Natural killer cell treated with Interleukin-12 subunit alpha and Interleukin-12 subunit beta and Interleukin-15 and Interleukin-18, amount 100 ng/mL, for 72 hours (primary cell): ENCODE measurements at places on chromosomes 2 and 18. TPM values are rescaled to one million over a fixed set of nuclear protein-coding genes. Genes with fewer than 3 reads are reported as not detected.
A peak's percentile ranks its signal among the peaks of the same experiment; 100 is the strongest.

GRCh38 chr18:79945118-79946042 is 6.1 kb downstream of the SLC66A2 start:
- no peak overlapping the region for H3K4me3 ChIP-seq
- H3K36me3 ChIP-seq = no peaks in the 10 kb centered on the region
- DNase-seq = no peak
- no peaks in the 10 kb centered on the region for H3K27me3 ChIP-seq
- H3K4me1 ChIP-seq = peaks cover 18% of the 10 kb centered on the region

- peaks cover 5% of the 10 kb centered on the region for H3K36me3 ChIP-seq
- H3K27ac ChIP-seq = no peak overlapping the region
- H3K4me3 ChIP-seq = no peak overlapping the region
These were observed 22.0 kb downstream of the CCT7 start for GRCh38 chr2:73255907-73256617.

DNA sequence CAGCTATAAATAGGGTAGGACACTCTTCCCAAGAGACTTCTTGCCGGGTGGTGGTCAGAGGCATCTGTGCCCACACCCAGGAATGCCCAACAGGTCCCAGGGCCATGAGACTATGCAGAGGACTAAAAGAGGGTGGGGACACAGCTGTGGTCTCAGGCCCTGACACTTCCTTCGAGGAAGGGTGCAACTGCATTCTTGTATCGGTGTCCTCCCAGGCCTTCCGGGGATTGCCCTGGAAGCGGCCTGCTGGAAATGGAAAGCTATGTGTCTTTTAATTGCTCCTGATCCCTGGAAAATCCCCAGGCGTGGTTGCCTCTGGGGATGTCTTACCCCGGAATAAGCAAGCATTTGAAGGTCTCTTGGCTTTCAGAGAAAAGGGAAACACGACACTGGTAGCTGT is 176.7 kb downstream of the SOX11 start:
- H3K4me1 ChIP-seq = no peaks in the 10 kb centered on the region
- DNase-seq = no peak
- H3K36me3 ChIP-seq = no peaks in the 10 kb centered on the region
- no peak overlapping the region for H3K4me3 ChIP-seq
- no peaks in the 10 kb centered on the region for H3K27me3 ChIP-seq

DNA sequence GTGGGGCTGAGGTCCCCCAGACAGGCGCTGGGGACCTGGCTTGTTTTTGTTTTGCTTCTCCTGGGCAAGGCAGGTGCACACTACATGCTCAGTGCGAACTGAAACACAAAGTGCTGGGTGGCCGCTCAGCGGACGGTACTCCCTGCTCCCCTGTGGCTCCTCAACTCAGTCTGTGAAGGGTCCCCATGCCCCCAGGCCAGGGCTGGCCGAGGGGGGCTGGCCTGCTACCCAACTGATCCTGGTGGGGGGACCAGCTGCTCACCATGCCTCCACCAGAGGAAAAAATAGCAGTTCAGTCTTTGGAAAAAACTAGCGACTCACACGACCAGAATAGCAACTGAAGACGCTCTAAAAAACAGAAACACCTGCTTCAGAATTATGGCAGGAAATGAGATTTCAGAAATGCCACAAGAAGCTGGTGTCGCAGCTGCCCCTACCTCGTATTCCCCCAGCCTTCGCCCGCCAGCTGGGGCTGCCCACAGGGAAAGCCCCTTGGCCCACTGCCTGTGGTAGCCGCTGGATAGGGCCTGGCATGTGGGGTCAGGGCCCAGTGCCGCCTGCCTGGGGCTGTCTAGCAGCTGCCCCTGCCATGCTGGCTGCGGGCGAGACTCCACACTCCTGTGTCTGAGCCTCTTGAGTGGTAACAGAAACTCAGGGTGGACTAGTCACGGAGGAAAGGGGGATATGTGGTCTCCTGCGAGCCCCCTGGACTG is 43.7 kb downstream of the MEX3C start:
- H3K4me3 ChIP-seq = peak overlapping the region; percentile 79
- H3K27ac ChIP-seq = peak overlapping the region; percentile 98
- peak; percentile 87 for DNase-seq
- peaks cover 45% of the 10 kb centered on the region for H3K4me1 ChIP-seq
- H3K27me3 ChIP-seq = no peaks in the 10 kb centered on the region

Gene C18orf54
- 12.4 TPM for total RNA-seq

DNA sequence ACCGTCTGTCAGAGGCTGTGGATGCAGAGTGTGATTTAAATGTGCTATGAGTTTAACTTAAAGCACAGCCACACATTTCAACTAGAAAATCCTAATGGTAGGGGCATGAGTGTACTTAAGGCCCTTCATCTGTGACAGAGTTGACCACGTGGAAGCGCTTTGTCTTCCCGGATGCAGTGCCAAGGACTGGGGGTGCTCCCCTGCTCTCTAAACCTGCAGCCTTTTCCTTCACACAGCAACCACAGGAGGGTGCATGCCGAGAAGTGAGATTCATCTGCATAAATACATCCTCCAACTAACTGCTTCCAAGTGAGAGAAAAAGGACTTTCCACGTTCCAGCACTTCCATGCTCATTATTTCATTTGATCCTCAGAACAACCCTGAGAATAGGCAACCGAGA is 149.6 kb downstream of the MYT1L start:
- DNase-seq = no peak
- no peak overlapping the region for H3K4me3 ChIP-seq
- H3K4me1 ChIP-seq = no peaks in the 10 kb centered on the region
- no peaks in the 10 kb centered on the region for H3K36me3 ChIP-seq
- H3K27ac ChIP-seq = no peak overlapping the region

- H3K4me3 ChIP-seq = peak overlapping the region; percentile 92
- H3K36me3 ChIP-seq = no peaks in the 10 kb centered on the region
- peaks cover 39% of the 10 kb centered on the region for H3K4me1 ChIP-seq
- H3K27ac ChIP-seq = peak overlapping the region; percentile 91
- DNase-seq = no peak
- no peaks in the 10 kb centered on the region for H3K27me3 ChIP-seq
These were observed 40.7 kb upstream of the GALR1 start for GRCh38 chr18:77208964-77209363.

Gene IL36G
- not detected for total RNA-seq

GRCh38 chr2:102261467-102262135 is 49.8 kb upstream of the IL1RL1 start:
- DNase-seq = peak; percentile 85
- H3K4me1 ChIP-seq = peaks cover 45% of the 10 kb centered on the region
- H3K27me3 ChIP-seq = no peaks in the 10 kb centered on the region
- H3K27ac ChIP-seq = no peak overlapping the region
- peaks cover 19% of the 10 kb centered on the region for H3K36me3 ChIP-seq

GRCh38 chr2:239960929-239961661 is 64.0 kb downstream of the NDUFA10 start:
- H3K27me3 ChIP-seq = no peaks in the 10 kb centered on the region
- H3K36me3 ChIP-seq = no peaks in the 10 kb centered on the region
- no peak for DNase-seq
- no peak overlapping the region for H3K4me3 ChIP-seq

Gene OTX1
- total RNA-seq = not detected

- no peak for DNase-seq
- no peaks in the 10 kb centered on the region for H3K36me3 ChIP-seq
- H3K27me3 ChIP-seq = peaks cover 7% of the 10 kb centered on the region
- H3K27ac ChIP-seq = no peak overlapping the region
- H3K4me3 ChIP-seq = no peak overlapping the region
These were observed 69.1 kb downstream of the GAREM1 start for GRCh38 chr18:32401621-32402020.

GRCh38 chr18:51251625-51252024 is 54.1 kb upstream of the MEX3C start:
- no peaks in the 10 kb centered on the region for H3K4me1 ChIP-seq
- no peak for DNase-seq
- no peak overlapping the region for H3K27ac ChIP-seq
- no peaks in the 10 kb centered on the region for H3K27me3 ChIP-seq
- no peaks in the 10 kb centered on the region for H3K36me3 ChIP-seq
- H3K4me3 ChIP-seq = no peak overlapping the region

- H3K36me3 ChIP-seq = no peaks in the 10 kb centered on the region
- no peak overlapping the region for H3K27ac ChIP-seq
- no peaks in the 10 kb centered on the region for H3K4me1 ChIP-seq
- H3K4me3 ChIP-seq = no peak overlapping the region
- peaks cover 10% of the 10 kb centered on the region for H3K27me3 ChIP-seq
These were observed 36.6 kb downstream of the UPP2 start for GRCh38 chr2:158138255-158138654.

DNA sequence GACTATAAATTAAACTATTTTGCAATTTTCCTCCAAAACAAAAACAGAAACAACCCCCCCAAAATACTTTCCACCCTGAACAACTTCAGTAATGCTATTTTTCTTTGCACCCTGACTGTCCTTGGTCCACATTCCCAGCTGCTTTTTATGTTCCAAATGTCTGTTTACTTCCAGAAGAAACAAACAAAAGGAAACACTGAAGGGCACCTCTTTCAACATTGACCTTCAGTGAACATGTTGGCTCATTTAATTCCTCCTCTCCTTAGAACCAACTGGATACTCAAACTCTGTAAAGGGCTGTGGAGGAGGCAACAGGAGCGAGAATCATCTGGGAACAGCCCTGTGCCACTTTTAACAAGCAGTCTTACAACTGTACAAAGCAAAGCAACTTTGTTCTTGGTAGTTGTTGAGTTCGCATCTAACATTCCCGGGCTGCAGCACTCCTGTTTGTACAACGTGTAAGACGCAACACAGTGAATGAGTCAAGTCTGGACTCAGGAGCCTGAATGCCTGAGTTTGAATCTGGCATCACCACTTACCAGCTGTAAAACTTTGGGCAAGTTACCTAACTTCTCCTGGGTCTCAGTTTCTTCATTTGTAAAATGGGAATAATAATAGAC is 111.4 kb upstream of the GATA6 start:
- H3K36me3 ChIP-seq = no peaks in the 10 kb centered on the region
- H3K4me3 ChIP-seq = no peak overlapping the region

Gene MBD1
- total RNA-seq = 101 TPM

Gene KIF1A
- total RNA-seq = not detected

DNA sequence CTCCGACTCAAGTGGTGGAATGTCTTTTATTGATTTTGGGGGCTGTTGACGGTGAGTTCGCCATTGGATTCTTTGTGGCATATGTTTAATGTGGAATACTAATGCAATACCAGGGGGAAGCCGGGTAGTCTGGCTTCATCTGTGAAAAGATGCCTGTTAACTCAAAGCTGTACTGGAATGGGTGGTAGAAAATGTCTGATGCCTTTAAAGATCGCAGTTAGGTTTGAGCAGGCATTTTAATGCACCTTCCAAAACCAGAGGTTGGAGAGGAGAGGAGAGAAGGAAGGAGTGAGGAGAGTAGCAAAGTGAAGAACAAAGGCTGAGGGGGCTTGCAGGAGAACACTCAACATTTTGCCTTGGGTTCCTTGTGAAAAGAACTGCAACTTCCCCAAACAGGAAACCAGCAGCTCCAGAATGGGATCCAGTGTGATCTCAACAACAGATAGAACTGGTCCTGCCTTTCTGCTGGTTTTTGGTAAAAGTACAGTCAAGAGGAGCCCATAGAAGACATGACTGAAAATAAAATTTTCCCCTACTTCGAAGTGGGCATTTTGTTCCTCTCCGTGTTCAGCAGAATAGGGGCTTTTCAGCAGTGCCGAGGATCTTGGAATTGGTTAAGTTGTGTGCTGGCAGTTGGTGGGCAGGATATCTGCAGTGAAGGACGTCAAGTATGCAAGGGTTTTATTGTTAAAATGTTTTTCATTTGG is 1.5 kb downstream of the ZNF532 start:
- peaks cover 18% of the 10 kb centered on the region for H3K36me3 ChIP-seq
- no peak overlapping the region for H3K4me3 ChIP-seq
- peaks cover 18% of the 10 kb centered on the region for H3K27me3 ChIP-seq
- DNase-seq = no peak
- H3K27ac ChIP-seq = no peak overlapping the region

GRCh38 chr2:41963661-41964525 is 83.9 kb upstream of the PKDCC start:
- peaks cover 8% of the 10 kb centered on the region for H3K4me1 ChIP-seq
- no peaks in the 10 kb centered on the region for H3K36me3 ChIP-seq
- no peak for DNase-seq
- peaks cover 24% of the 10 kb centered on the region for H3K27me3 ChIP-seq
- no peak overlapping the region for H3K27ac ChIP-seq

DNA sequence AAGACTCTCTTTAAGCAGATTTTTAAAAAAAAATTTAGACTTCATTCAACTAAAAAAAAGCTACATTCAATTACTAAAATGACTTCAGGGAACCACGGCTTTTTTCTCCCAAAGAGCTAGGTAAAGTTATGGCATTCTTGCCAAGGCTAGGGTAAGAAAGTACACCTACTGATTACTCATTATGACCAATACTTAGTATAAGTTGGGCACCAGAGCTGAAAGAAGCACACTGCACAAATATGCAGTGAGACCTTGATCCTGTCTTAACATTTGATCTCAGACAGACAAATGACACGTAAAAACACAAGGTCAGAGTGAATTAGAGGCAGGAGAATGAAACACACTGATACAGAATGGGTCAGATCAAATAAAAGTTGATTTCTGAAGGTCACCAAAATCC is 88.7 kb downstream of the THADA start:
- H3K4me3 ChIP-seq = no peak overlapping the region
- H3K27ac ChIP-seq = no peak overlapping the region
- H3K4me1 ChIP-seq = peaks cover 14% of the 10 kb centered on the region
- DNase-seq = no peak
- H3K36me3 ChIP-seq = peaks cover 9% of the 10 kb centered on the region

Gene AP1S3
- 7.2 TPM for total RNA-seq

DNA sequence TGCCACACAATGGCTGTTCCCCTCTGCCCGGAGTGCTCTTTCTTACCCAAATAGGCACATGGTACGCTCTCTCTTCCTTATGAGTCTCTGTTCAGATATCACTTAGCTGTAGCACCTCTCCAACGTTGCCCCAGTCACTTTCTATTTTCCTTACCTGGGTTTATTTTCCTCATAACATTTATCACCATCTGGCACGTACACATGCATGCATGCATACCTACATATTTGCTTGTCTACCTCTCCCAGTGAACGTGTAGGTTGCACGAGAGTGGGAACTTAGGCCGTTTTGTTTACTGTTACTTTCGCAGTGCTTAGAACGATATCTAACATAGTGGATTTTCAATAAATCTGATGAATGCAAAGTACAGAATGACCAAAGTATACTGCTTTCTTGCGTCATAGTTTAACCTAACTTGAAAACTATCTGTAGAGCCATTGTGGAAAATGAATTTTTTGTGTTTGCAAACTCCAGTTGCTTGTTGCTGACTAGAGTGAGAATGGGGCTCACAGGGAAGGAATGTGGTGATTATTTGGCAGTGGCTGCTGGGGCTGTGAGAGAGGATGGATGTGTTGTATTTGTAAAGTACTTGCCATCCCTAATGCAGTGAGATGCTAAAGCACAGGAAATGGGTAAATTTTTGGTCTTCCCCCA is 47.1 kb downstream of the ACSL3 start:
- no peak for DNase-seq
- H3K4me1 ChIP-seq = peaks cover 18% of the 10 kb centered on the region
- no peaks in the 10 kb centered on the region for H3K27me3 ChIP-seq
- peaks cover 9% of the 10 kb centered on the region for H3K36me3 ChIP-seq

Gene PRADC1
- total RNA-seq = 13.5 TPM

GRCh38 chr2:79129260-79129659 is 9.0 kb downstream of the REG1A start:
- no peak overlapping the region for H3K4me3 ChIP-seq
- no peak for DNase-seq
- H3K27me3 ChIP-seq = no peaks in the 10 kb centered on the region
- no peak overlapping the region for H3K27ac ChIP-seq
- no peaks in the 10 kb centered on the region for H3K36me3 ChIP-seq

Gene TAF4B
- total RNA-seq = 14.5 TPM

GRCh38 chr2:158979772-158980171 is 11.3 kb downstream of the TANC1 start:
- H3K4me1 ChIP-seq = no peaks in the 10 kb centered on the region
- H3K36me3 ChIP-seq = no peaks in the 10 kb centered on the region
- H3K27ac ChIP-seq = no peak overlapping the region
- peaks cover 5% of the 10 kb centered on the region for H3K27me3 ChIP-seq
